ENCODE measurements at places on chromosomes 6 and 20.

DNA sequence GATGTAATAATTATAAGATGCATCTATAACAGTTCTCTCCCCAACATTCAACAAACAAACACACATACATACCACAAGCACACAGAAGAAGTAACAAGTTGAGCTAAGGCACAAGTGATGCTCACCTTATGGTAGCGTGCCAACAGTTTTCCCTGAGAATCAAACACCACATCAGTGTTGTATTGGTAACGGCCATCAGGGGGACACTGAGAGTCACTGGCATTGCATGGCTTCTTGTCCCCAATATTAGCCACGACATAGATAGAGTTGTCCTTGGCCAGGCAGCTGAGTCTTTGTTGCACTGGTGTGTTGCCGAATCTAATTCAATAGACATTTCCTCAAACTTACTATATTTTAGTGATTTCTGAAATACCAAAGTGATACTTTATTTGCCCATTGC is 14.8 kb upstream of the VNN1 start:
- no peak for DNase-seq

- no peak for DNase-seq
These were observed 106.2 kb downstream of the DTD1 start for GRCh38 chr20:18694071-18694470.

GRCh38 chr6:26159357-26160273 is 72.4 kb downstream of the HFE start:
- peak; percentile 36 for DNase-seq

DNA sequence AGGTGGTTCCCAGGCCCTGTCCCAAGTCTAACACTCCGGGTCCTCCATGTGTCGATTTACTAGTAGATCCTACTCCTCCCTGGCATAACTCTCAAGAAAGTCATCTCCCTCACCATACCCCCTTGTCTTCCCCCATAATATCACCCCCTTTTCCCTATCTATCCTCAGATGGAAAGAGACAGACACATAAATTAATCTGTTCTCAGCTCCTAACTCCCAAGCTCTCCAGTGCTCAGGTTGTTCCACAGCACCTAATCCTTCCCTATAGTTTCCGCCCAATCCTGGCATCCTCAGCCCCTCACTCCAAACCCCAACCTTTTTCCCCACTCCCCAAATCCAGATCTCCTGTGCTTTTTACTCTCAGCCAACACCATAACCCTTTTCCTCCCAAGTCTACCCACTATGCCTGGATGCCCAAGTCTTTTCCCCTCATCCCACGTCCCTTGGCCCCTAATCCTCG is 808 bp downstream of the ILRUN start:
- DNase-seq, result no peak

DNA sequence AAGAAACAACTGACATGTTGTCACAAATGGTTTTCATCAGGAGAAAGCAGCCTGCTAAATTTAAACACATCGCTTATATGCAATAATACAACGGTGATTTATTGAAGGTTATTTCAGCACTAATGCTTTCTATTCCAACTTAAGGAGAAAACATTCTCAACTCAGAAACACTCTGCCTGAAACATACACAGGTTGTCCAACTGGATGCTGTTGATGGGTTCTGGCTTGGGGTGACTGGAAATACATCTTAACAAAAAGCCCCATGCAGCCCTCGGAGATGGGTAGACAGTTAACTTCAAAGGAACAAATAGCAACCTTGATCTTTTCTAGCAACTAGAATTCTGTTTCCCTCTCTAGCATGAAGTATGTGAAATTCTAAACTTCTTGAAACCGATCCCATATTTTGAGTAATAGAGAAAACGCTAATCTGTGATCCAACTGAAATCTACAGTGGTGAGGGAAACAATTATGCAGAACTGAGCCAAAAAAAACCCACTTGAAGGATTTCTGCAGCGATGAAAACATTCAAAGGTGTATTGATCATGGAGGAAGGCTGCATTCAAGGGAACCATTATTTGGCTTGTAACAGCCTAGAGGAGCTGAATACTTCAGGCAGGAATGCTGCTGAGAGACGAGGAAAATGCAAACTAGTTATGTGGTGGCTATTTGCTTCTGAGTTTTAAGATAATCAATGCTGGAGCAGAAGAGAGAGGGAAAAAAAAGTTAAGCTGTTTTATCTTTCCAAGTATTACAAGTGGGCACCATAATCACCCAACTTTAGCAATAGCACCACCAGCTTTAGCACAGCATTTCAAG is 6.9 kb downstream of the ZMYND8 start:
- DNase-seq, result no peak

GRCh38 chr20:59725476-59726280 is 121.3 kb downstream of the PHACTR3 start:
- no peak for DNase-seq

- DNase-seq, result no peak
These were observed 177.1 kb downstream of the ALDH8A1 start for GRCh38 chr6:134772671-134773360.
